ENCODE measurements at places on chromosomes 2 and 18. TPM values are rescaled to one million over a fixed set of nuclear protein-coding genes. Genes with fewer than 3 reads are reported as not detected.

The CNNM4 gene
- total RNA-seq = 20.6 TPM

The TGFBRAP1 gene
- 17.4 TPM for total RNA-seq

The DPY30 gene
- 173 TPM for total RNA-seq

The SERPINB5 gene
- 3.3 TPM for total RNA-seq

The CNDP1 gene
- total RNA-seq = 0.51 TPM

The EPAS1 gene
- total RNA-seq = 2.0 TPM

The DHRS9 gene
- not detected for total RNA-seq

The MYOM1 gene
- total RNA-seq = 0.92 TPM

The NT5C1B gene
- total RNA-seq = not detected

DNA sequence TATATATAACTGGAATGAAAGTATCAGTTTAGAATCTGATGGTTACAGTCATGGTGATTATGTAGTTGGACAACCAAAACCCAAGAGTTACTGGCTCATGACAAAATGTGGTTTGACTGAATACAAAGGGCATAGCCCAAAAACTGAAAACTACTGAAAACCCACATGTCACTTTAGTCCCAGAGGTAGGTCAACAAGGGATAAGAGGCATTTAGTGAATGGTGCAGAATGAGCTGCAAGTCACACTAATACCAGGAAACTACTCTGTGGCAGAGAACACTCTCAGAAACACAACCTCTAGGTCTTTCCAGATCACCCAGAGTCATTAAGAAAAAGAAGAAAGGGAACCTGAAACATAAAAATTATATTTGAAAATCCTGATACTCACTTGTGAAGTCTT, 154.5 kb downstream of the AGPS start:
- no peak overlapping the region for H3K4me3 ChIP-seq
- peaks cover 10% of the 10 kb centered on the region for H3K36me3 ChIP-seq
- DNase-seq = no peak
- no peak overlapping the region for H3K27ac ChIP-seq

DNA sequence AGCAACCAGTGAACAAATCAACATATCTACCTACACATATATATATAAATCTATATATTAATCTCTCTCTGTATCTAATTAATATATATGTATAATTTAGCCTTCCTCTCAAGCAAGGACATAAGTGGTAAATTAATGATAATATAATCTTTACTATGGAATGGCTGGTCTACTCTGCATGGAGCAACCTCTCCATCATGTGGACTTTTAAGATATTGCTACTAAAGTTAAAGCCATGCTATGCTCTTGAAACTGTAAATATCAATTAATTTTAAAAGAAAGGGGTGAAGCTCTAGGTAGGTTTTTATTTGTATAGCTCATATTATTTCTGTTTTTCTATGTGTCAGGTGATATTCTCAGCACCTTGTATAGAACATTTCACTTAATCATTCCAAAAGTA, 147.0 kb downstream of the PPP1R1C start:
- no peaks in the 10 kb centered on the region for H3K4me1 ChIP-seq
- no peak for DNase-seq
- no peak overlapping the region for H3K4me3 ChIP-seq
- H3K27me3 ChIP-seq = no peaks in the 10 kb centered on the region
- no peak overlapping the region for H3K27ac ChIP-seq
- H3K36me3 ChIP-seq = no peaks in the 10 kb centered on the region

- H3K27me3 ChIP-seq = no peaks in the 10 kb centered on the region
- H3K27ac ChIP-seq = no peak overlapping the region
- no peaks in the 10 kb centered on the region for H3K4me1 ChIP-seq
- no peak overlapping the region for H3K4me3 ChIP-seq
- H3K36me3 ChIP-seq = no peaks in the 10 kb centered on the region
These were observed 17.2 kb upstream of the RPL31 start for GRCh38 chr2:100984892-100985307.

DNA sequence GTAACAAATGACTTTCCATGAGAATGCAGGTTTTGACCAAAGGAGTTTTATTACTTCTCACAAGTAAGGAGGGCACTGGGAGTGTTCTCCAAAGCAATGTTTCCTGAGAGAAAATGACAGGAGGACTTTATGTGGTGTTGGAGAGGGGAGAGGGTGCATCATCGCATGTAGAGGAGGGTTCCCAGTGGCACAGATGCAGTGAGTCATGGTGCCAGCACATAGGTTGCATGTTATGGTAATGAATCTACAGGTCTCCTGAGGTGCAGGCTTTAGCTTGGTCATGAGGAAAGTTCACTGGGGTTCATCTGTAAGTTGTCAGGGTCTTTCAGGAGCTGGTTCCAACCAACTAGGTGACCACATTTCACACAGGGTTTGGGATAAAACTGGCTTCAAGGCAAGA, 30.4 kb downstream of the NAT8 start:
- no peak overlapping the region for H3K27ac ChIP-seq
- no peaks in the 10 kb centered on the region for H3K36me3 ChIP-seq
- H3K4me3 ChIP-seq = no peak overlapping the region
- H3K4me1 ChIP-seq = no peaks in the 10 kb centered on the region

- no peak overlapping the region for H3K4me3 ChIP-seq
- H3K27me3 ChIP-seq = no peaks in the 10 kb centered on the region
- DNase-seq = no peak
- no peaks in the 10 kb centered on the region for H3K36me3 ChIP-seq
These were observed 68.9 kb upstream of the FZD7 start for GRCh38 chr2:201964631-201965206.

GRCh38 chr2:9308186-9308955, 101.8 kb downstream of the ASAP2 start:
- no peak overlapping the region for H3K27ac ChIP-seq
- H3K27me3 ChIP-seq = no peaks in the 10 kb centered on the region
- H3K4me3 ChIP-seq = no peak overlapping the region
- no peaks in the 10 kb centered on the region for H3K36me3 ChIP-seq
